ENCODE measurements at places on chromosomes 4 and X. TPM values are rescaled to one million over a fixed set of nuclear protein-coding genes. Genes with fewer than 3 reads are reported as not detected.

- no peak for DNase-seq
These were observed 31.1 kb downstream of the CEP44 start for GRCh38 chr4:174314770-174315169.

DNA sequence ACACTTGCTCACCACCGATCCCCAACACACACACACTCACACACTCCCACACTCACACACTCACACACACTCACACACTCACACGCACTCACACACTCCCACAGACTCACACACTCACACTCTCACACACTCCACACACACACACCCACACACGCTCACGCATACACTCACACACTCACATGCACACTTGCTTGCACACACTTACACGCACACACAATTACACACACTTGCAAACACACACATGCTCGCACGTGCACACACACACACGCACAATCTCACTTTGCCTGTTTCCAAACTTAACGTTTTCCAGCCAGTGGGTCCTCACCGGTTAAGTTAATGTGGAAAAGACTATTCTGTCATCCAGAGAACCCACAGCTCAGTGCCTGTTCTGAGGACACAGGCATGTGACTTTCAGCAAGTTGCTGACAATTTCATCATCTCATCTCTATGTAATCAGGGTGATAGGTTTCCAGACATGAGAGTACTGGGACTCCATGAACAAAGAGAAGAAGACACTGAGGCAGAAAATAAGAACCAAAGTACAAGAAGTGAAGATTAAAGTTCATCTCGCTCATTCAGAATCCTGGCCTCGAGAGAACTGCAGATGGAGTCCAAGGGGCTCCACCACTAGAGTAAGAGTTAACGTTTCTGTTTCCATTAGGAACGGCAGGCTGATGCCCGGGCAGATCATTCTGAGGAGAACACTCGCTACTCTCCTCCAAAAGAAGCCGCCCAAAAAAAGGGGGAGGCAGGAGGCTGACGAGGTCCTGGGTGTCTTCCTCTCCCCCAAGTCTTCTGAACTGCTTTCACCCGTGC lies 153.2 kb upstream of the FRG1 start:
- DNase-seq, result no peak

SULT1E1 gene
- 18.6 TPM for total RNA-seq

KCTD8 gene
- total RNA-seq, result 0.62 TPM

- DNase-seq, result no peak
These were observed 20.0 kb downstream of the SH3RF1 start for GRCh38 chr4:169250796-169251195.

DNA sequence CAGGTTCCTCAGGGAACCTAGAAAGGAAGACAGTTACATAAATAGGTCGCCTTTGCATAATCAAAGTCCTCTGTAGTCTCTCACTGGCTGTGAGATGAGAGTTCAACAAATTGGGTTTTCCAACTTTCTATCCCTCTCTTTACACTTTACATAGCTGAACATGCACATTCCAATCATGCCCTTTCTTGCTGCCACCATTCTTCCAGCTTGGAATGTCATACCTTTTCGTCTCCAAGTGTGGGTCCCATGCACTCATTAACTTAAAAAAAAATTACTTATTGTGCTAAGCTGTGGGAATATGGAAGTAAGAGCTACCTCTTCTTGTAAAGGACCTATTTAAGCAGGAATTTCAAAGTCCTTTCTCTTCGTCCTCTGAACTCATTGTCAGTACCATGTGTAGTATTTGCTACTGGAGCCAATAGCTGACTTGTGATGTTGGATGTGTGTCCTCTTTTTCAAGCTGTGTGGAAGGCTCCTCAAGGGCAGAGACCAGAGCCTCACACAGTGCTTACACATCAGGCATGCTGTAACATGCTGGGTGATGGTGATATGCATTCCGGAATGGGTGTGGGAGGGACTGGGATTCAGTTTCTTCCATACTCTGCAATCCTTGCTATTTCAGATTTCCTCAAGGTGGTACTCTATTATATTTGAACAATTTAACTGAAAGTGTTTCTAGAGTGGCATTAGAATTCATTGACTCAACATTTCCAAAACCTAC lies 7.1 kb downstream of the ENOPH1 start:
- no peak for DNase-seq

- no peak for DNase-seq
These were observed 641.4 kb downstream of the TRIML1 start for GRCh38 chr4:188780686-188781085.

- no peak for DNase-seq
These were observed 135.9 kb upstream of the EOLA2 start for GRCh38 chrX:150074175-150074574.

XAGE1B gene
- total RNA-seq, result not detected

ETNPPL gene
- not detected for total RNA-seq

EVC gene
- 26.8 TPM for total RNA-seq

DNA sequence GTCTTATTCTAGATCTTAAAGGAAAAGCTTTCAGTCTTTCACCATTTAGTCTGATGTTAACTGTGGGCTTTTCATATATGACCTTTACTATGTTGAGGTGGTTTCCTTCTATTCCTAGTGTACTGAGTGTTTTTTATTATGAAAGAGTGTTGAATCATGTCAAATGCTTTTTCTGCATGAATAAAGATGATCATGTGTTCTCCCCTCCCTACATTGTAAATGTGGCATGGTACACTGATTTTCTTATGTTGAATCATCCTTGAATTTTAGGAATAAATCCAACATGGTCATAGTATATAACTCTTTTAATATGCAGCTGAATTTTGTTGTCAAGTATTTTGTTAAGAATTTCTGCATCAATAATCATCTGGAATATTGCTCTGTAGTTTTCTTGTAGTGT lies 4.3 kb downstream of the CLGN start:
- no peak for DNase-seq

GRCh38 chr4:28358606-28359005 lies 1498.0 kb downstream of the STIM2 start:
- no peak for DNase-seq

GRCh38 chr4:183140911-183141320 lies 41.9 kb downstream of the WWC2 start:
- no peak for DNase-seq

SEC31A gene
- 154 TPM for total RNA-seq

DNA sequence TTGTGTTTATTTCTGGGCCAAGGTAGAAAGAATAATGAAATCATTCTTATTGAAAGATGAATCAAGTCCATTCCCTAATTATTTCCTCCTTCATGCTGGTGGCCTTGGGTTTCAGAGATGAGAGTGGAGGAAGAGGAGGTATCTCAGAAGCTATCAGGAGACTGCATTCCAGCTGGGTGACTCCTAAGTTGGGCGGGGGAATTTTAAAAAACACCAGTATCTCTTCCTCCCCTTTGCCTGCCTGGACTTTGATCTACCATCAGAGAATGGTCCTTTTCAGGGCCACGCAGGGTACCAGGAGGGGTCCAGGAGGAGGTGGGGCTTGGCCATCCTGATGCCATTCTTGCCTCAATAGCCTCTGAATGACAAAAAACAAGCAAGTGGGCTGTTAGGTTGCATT lies 104.4 kb downstream of the ASMT start:
- DNase-seq, result no peak

- DNase-seq, result peak; percentile 40
These were observed 37.0 kb downstream of the HTT start for GRCh38 chr4:3111461-3111860.

HGFAC gene
- total RNA-seq, result not detected

CYBB gene
- 3.7 TPM for total RNA-seq

- no peak for DNase-seq
These were observed 44.4 kb downstream of the METTL14 start for GRCh38 chr4:118729287-118730286.

KLHL4 gene
- 0.32 TPM for total RNA-seq

N4BP2 gene
- 7.8 TPM for total RNA-seq

GRCh38 chr4:105998171-105999063 lies 103.1 kb downstream of the NPNT start:
- DNase-seq, result no peak

- DNase-seq, result no peak
These were observed 59.2 kb downstream of the ARHGAP24 start for GRCh38 chr4:85534120-85534519.

MAGEA2 gene
- total RNA-seq, result not detected

TEX13D gene
- total RNA-seq, result not detected

CHRNA9 gene
- 2.4 TPM for total RNA-seq

PDZD4 gene
- total RNA-seq, result 6.3 TPM

GRCh38 chrX:136674270-136674985 lies 26.5 kb downstream of the CD40LG start:
- DNase-seq, result no peak

DNA sequence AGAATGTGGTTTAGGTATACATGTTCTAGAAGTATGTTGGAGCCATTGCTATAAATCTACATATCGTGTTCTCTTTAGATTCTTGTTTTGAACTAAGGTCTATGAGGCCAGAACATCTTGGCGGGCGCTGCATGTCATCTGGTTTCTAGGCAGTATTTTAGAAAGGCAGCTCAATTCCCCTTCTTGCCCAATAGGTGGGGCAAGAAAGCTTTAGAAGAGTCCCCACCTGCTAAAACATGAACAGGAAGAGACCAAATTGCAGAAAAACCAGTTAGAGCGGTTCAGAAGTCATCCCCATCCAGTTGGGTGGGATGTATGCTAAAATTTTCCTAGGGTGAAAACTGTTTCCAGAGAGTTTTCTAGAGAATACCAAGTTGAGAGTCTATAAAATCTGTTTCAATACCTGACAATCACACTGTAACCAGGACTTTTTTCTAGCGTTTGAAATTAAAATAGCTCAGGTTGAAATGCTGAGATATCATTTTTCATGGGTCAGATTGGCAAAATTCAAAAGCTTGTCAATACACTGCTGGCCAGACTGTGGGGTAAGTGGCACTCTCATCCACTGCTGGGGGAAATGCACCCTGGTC lies 17.5 kb upstream of the SH3KBP1 start:
- no peak for DNase-seq

- no peak for DNase-seq
These were observed 135.6 kb downstream of the TSPAN5 start for GRCh38 chr4:98522636-98523395.

DNA sequence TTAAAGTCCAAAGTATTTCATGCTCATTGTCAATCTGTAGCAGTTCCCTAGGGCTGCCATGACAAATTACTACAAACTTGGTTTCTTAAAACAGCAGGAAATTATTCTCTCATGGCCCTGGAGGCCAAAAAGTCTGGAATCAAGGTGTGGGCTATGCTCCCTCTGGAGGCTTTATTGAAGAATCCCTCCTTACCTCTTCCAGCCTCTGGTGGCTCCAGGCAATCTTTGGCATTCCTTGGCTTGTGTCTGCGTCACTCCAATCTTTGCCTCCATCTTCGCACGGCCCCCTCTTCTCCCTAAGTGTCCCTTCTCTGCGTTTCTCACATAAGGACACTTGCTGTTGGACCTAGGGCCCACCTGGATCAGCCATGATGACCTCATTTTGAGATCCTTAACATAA lies 170.4 kb downstream of the SMIM20 start:
- no peak for DNase-seq

GRCh38 chr4:153731239-153731638 lies 28.6 kb downstream of the RNF175 start:
- no peak for DNase-seq

GRCh38 chr4:147782087-147782781 lies 50.3 kb downstream of the ARHGAP10 start:
- DNase-seq, result no peak

DNA sequence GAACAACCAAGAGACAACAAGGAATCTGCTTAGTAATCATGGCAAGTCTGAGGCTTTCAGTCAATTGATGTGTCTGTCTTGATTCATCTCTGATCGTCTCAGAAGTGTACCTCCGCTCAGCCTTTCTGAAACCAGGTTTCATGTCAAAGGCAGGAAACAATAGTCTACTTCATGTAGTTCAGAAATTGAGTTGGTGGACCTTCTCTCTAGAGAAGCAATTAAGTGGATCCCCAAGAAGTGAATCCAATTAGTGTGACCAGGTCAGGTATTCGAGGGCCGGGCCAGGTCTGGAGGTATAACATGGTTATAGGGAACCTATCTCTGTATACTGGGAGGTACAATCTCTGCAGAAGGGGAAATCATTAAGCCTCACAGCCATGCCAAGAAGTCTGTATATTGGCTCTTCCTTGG lies 32.0 kb downstream of the DAPP1 start:
- DNase-seq, result no peak

GRCh38 chr4:158146736-158147135 lies 26.1 kb downstream of the GASK1B start:
- DNase-seq, result no peak

UGT2B11 gene
- 0.49 TPM for total RNA-seq

DNA sequence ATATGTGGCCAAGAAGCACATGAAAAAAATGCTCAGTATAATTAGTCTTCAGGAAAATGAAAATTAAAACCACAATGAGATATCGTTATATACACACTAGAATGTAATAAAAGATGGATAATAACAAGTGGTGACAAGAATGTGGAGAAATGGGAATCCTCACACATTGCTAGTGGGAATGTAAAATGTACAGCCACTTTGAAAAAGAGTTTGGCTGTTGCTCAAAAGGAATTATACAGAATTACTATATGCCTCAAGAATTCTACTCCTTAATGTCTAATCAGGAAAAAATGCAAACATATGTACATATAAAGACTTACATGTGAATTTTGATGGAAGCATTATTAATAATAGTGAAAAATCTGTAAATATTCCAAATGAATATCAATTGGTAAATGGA lies 102.2 kb downstream of the SPCS3 start:
- DNase-seq, result no peak

GRCh38 chrX:889966-890651 lies 259.5 kb downstream of the SHOX start:
- no peak for DNase-seq

GRCh38 chr4:140094438-140095420 lies 59.3 kb downstream of the MAML3 start:
- DNase-seq, result peak; percentile 72

PRRG3 gene
- 1.1 TPM for total RNA-seq

DNA sequence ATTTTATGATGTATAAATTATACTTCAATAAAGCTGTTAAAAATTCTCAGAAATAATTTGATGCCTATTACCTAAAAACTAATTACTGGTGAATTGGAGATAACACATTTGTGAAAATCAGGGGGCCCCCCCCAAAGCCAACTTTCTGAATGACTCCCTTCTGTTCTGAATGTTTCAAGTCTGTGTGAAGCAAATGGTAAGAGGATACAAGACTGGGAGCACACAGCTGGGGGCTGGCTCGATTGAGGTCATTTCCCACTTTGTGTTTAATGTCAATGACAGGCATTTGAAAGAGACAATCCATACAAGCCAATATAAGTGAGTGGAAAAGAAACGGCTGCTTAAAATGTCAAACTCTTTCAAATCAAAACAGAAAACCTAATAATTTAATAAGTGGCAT lies 155.8 kb downstream of the SH2D1A start:
- no peak for DNase-seq

GRCh38 chr4:17687237-17687857 lies 72.9 kb downstream of the MED28 start:
- no peak for DNase-seq

GRCh38 chr4:149885896-149886295 lies 70.3 kb upstream of the IQCM start:
- DNase-seq, result no peak

DNA sequence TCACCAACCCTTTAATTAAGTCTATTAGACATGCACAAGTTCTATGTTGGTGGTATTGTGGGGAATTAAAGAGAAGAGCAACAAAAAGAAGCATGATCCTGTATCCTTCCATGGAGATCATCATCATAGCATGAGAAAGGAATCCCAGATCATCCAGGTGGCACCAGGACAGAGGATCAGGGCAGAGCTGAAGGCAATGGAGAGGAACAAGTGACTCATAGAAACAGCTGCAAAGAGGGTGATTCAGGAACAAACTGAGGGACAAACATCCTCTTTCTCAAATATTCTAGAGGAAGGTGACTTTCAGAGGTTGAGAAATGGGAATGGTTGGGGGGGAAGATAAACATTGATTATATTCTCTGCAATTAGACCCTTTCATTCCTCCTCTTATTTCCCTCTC lies 105.5 kb upstream of the OTUD4 start:
- no peak for DNase-seq

- no peak for DNase-seq
These were observed 512.8 kb downstream of the ANKRD50 start for GRCh38 chr4:124199755-124200154.
